D721Med (cell line): ENCODE measurements at places on chromosomes 1 and 21.

DNA sequence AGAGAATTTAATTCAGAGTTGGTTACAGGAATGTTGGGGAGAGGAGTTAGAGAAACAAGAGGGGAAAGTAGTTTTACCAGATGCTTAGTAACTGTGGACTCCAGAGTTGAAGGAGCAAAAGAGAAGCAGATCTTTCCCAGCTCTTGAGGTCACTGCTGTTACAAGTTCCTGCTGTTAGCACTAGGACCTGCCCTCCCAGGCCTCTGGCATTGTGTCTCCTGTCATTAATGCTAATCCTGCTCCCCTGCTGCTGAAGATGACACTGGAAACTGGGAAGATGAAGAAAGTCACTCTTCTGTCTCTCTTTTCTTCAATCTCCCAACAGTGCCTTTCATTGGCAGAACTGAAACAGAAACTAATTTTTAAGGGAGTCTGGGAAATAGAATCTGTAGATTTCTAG is 845.6 kb downstream of the ADGRL2 start:
- DNase-seq = no peak

DNA sequence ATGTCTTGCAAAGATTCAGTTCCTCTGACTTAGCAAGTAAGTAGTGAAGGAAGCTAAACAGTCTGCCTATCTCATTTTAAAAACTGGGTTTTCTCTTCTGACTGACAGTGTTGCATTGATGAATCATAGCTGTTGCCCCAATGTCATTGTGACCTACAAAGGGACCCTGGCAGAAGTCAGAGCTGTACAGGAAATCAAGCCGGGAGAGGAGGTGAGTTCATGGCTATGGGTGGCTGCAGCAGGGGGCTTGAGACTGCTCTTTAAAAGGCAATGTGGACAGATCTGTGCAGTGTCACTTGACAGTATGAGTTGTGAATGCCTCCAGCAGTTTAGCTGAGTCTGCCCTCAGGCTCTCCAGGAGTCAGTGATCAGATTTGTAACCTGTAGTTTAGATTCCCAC is 46.6 kb downstream of the SMYD2 start:
- no peak for DNase-seq

GRCh38 chr1:47638713-47639112 is 200.9 kb downstream of the FOXD2 start:
- no peak for DNase-seq

DNA sequence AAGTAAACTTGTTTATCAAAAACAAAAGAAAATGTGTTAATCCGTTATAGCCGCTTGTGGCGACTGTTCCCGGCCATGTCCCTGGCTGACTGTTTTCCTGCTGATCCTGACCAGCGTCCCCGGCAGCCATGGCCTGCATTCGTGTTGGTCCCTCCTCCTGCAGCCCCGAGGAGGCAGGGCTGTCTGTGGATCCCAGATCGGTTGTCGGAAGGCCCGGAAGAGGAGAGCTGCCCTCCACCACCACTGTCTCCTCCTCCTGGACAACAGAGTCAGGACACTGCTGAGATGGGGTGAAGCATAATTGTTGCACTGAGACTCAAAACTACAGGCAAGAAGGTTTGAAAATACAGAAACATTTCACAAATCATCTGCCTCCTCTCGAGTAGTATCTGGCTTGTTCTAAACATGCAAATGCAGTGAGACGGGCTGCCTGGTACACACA is 3.6 kb upstream of the MXRA8 start:
- no peak for DNase-seq

DNA sequence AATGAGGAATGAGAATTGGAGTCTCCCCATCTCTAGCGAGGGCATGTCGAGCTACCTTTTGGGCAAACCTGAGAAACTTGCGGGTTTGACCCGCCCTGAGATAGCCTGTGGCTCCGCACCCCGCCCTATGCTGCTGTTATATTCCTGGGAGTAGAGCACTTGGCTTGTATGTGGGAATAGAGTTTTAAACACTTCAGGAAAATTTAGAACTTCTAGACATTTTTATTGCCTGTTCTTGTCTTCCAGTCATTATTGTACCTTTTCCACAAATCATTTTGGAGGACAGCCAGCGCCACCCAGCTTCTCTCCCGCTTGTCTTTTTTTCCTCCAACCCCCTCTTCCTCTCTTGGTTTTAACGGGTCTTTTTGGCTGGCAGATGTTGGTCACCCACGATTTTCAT is 738 bp downstream of the GNPAT start:
- DNase-seq = no peak

- no peak for DNase-seq
Measured at GRCh38 chr1:11835441-11836225, 11.9 kb downstream of the NPPA start.

GRCh38 chr1:198185759-198186158 is 29.0 kb downstream of the NEK7 start:
- DNase-seq = no peak

DNA sequence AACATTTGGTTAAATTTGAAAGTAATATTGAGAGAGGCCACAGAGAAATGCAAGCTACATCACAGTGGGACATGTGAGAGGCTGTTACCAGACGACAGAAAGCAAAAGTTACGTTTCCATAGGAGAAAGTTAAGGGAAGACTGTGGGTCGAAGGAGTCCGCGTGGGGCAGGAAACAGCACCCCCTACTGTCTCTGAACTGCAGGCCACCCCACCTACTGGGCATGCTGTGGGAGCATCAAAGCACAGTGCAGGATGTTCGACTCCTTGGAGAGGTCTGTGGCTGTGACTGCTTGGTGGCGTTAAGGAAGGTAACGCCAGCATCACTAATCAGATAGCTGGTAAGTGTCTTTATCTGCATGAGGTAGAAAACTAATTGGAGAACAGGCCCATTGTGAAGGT is 123.9 kb downstream of the PTBP2 start:
- DNase-seq = no peak

DNA sequence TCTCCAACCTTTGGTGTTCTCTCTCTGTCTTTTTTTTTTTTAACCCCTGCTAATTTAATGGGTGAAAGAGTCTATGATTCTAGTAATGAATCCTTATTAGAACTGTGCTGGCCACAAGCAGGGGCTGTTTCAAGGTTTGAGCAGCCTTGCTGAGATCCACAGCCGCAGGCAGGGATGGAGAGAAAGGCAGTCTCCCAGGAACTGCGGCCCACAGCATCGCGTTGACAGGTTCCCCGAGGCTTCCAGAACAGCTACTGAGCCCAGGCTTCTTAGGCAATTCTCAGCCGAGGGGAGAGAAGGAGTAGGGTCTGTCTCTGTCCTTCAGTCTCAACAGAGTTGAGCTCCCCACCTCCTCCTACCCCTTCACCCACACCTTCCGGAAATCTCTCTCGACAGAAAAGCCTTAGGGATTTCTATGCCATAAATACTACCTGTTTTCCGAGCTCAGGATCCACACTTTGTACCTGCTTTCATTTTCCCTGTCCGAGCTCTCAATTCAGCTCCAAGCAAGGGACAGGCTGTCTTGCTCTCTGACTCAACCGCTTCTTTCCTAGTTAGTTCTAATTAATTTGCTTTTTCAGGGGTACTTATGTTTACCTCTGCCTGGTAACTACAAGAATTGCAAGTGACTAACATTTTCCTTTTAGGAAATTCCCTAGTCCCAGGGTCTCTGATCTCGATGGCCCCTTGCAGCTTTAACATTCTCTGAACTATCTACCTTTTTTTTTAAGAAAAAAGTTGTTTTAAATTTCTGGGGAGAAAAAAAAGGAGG is 6.7 kb upstream of the CASZ1 start:
- DNase-seq = no peak

GRCh38 chr1:26839339-26839722 is 12.8 kb downstream of the ZDHHC18 start:
- no peak for DNase-seq

GRCh38 chr1:10882069-10882468 is 85.6 kb upstream of the CASZ1 start:
- no peak for DNase-seq

- DNase-seq = no peak
Measured at GRCh38 chr1:203114202-203114601, 13.3 kb upstream of the ADORA1 start.

GRCh38 chr1:228900099-228900885 is 165.0 kb downstream of the RHOU start:
- no peak for DNase-seq

DNA sequence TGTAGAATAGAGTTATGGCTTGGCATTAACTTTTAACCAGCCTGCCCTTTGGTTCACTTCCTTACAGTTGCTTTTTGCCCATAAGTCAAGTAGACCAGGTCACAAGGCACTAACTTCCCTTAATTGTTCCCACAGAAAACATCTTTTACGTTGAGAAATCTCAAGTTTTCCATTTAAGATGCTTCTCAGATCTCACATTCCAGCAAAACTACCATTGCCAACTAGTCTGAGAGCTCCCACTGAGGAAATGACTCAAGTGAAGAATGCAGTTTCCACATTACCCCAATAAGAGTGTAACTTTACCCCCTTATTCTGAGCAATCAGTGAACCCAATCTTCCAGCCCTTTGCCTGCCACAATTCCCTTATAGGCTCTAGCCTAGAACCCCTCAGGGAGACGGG is 502.2 kb upstream of the OLFM3 start:
- no peak for DNase-seq

GRCh38 chr21:34795175-34795547 is 126.4 kb downstream of the CLIC6 start:
- DNase-seq = no peak

DNA sequence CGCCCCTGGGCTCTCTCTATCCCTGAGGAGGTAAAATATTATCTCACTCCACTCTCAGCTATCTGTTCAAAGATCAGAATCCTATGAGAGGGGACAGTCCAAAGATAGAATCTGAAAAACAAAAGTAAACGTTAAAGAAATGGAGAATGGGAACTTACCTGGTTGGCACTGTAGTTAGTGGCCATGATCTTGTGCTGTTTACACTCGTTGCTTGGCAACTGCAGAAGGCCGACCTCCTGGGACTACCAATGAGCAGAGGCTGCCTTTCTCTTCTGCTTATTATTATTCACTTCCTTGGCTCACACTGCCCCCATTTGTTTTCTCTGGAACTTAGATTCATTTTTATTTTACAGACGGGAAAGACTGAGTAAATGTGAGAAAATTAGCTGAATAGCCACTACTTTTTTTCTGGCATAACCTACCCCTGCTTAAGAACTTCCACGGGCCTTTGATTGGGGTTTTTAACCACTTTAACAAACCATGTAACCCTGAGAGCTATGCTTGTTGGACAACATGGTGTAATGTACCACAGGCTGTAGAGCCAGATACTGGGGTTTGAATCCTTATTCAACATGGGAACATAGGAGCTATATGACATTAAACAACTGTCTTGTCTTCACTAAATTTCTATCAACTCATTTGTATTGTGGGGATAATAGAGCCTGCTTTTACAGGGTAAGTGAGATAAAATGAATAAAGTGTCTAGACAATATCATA is at the start of gene CFAP126:
TSS of gene CFAP126 (minus strand) at position 193 of the 717 bp plus-strand sequence. CDS start at position 185, 8 bp downstream.
- DNase-seq = peak; percentile 42

DNA sequence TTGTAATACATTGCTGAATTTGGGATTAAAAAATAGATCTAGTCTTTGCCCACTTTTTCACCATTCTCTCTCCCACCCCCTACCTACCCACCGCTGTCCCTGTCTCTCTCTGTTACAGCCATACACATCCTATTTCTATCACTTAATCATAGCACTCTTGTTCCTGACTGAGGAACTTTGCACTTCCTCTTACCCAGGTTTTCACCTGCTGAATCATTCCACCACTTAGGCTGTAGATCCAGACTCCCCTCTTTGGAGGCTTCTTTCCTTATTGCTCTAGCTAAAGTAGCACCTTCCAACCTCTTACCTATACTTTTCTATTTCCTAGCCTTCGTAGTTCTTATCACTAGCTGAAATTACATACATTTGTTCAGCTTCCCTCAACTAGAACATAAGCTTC is 59.6 kb downstream of the ATP6V1G3 start:
- no peak for DNase-seq

DNA sequence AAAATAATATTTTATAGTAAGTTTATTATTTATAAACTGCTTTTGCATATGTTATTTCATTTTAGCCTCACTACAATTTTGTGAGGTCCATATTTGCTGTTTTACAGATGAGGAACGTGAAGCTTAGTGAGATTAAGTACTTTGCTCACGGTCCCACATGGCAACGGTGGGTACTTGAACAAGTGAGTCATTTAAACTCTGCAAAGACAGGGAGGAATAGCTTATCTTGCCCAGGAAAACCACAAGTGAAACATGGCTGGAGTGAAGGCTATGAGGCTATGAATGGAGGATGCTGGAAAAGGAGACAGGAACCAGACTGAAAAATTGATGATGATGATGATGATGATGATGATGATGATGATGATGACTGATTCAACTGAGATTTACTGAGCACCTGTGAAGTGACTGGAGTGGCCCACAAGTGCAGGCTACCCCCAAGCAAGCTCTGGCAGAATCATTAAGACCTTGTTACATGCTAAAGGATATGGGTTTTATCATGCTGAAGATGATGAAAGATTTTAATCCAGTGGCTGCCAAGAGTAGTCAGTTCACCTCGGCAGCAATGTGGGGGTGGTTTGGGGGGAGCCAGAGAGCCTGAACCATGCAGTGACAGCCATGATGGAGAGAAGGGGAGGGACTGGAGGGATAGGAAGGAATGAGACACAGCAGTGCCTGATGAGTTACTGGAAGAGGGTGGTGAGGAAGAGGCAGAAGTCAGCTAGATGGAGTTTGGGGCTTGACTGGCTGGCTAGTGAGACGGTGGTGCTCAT is 1.4 kb upstream of the ABCA4 start:
- DNase-seq = no peak

DNA sequence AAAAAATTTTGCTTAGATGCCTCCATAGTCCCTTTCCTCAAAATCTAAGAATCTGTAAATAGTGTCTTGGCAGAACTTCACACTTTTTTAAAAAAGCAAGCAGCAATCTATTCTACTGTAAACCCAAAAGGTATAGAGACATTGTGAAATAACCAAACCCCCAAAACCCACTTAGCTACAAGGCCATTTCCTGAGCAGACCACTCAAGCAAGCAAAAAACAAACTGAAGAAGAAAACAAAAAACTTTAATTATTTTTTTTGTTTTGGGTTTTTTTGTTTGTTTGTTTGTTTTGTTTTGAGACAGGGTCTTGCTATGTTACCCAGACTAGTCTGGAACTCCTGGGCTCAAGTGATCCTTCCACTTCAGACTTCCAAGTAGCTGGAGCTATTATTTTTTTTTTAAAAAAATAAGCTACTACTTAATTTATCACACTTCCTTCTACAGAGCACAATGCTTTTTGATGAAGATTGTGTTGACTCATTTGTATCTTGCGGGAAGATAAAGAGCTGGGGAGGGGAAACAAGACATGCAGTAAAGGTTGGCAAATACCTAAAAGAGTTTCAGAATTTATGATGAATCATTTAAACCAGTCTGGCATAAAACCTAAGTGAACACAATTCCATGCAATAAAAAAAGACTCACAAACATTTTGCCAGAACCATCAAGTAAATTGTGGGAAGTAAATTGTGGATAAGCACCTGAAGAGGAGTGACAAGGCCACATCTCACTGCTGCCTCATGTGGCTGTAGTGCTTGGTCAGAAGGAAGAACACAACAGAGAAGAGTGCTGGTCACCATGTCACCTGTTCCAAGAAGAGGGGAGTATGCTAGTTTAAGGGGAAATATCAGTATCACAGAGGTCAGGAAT is 2.7 kb upstream of the PTPN22 start:
- DNase-seq = no peak

- DNase-seq = no peak
Measured at GRCh38 chr1:162110910-162111309, 41.4 kb downstream of the NOS1AP start.

GRCh38 chr1:156908955-156909354 is 11.5 kb upstream of the LRRC71 start:
- DNase-seq = no peak
